Activated naive CD4-positive, alpha-beta T cell (primary cell): ENCODE measurements at places on chromosomes 5 and 9.

DNA sequence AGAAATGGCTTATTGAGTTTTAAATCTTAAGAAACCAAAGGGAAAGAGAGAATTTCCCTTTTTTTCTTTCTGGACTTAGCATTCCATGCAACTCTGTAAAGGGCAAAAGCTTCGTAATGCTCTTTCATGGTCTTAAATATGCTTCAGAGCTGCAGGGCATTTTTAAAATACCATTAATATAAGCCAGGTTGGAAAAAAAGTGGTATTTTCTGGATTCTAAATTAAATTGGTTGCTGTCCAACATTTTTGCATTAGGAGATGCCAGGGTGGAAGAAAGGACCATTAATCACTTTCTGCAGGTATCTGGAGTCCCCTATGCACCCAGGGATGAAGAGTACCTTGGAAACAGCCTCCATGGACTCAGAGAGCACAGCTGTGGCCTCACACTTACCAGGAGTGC is 215.1 kb upstream of the DAPK1 start:
- DNase-seq: no peak

- DNase-seq: no peak
Measured at GRCh38 chr9:28014212-28014611, 440.9 kb upstream of the C9orf72 start.

DNA sequence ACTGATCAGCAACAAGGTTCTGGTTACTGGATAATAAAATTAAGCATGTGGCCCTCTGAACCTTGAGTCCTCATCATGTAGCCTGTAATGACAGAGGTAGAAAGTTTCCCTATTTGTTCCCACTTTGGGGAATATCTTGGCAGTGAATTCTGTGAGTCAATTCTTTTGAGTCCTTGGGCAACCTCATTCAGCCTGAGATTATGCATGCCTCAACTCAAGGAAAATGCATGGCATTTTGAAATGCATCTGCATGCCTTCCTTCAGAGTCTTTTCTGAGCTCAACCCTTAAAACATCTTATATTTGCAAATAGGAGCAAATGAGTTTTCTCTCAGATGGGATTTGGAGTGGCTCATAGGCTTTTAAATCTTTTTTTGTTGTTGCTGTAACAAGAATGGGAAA is 218.1 kb upstream of the CD180 start:
- no peak for DNase-seq

DNA sequence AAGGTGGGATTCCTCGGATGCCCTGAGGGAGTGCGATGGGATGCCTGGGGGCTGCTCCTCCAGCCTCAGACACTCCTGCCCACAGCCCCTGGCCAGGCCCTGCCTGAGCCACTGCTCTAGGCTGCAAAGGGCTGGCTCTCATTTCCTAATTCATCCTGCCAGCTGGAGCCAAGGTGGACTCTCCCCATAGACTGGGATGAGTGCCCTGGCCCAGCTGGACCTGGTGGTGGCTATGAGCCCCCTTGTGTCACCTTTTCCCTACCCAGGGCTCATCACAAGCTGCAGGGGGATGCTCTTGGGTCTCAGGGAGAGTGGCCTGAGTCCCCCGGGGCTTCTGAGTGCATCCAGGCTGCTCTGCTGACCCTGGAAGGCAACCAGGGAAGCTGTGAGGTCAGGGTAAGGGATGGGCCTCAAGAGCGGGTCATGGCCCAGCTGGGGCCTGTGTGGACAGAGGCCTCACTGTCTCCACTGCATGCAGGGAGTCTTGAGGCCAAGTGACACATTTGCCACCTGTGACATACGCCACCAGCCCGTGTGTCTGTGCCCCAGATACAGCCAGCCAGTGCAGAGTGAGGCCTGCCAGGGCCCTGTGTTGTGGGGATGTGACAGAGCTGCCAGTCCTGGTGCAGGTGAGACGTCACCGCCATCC is 102.7 kb upstream of the IER5L start:
- DNase-seq: no peak

DNA sequence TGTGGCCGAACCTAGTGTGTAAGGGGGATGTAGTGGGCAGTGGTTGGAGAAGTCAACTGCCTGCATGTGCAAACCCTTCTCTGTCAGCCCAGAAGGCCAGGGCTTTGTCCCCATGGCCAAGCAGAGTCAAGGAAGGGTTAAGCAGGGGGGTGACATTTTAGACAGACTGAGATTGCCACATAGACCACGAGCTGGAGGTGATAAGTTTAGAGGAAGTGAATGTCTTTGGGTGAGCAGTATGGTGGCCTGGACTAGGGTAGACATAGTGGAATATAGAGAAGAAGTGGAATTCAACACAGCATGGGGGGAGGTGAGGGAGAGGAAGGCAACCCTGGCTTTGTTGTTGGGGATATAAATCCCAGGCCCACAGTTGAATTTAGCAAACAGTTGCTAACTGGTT is 38.7 kb upstream of the CDKN2AIPNL start:
- DNase-seq: no peak

GRCh38 chr5:14245132-14245925 is 102.2 kb downstream of the TRIO start:
- no peak for DNase-seq

GRCh38 chr9:69683927-69684326 is 11.8 kb upstream of the APBA1 start:
- no peak for DNase-seq

- no peak for DNase-seq
Measured at GRCh38 chr5:17217493-17218352, at the start of gene BASP1. Gene BASP1, plus strand, starts transcription at chr5:17217631. Its CDS starts 57,586 bp downstream, at chr5:17275217.

GRCh38 chr5:28301712-28302111 is 1263.3 kb upstream of the CDH9 start:
- DNase-seq: no peak

DNA sequence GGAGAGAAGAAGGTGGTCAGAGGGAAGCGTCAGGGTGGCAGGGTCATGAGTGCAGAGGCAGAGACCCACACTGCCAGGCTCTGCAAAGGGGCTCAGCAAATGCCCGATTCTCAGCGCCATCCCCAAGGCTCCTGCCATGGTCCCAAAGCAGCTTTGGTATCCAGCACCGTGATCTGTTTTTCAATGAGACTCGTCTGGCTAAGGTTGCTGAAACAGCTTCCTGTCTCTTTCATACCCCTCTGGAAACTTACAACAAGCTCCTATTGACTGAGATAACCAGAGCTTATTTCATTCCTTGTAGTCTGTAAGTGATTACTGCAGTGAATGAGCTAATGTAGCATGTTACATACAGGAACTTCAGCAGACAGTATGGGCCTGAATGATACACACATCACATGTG is 568.6 kb upstream of the DAP start:
- no peak for DNase-seq

GRCh38 chr9:126504977-126505455 is 108.7 kb upstream of the LMX1B start:
- no peak for DNase-seq

DNA sequence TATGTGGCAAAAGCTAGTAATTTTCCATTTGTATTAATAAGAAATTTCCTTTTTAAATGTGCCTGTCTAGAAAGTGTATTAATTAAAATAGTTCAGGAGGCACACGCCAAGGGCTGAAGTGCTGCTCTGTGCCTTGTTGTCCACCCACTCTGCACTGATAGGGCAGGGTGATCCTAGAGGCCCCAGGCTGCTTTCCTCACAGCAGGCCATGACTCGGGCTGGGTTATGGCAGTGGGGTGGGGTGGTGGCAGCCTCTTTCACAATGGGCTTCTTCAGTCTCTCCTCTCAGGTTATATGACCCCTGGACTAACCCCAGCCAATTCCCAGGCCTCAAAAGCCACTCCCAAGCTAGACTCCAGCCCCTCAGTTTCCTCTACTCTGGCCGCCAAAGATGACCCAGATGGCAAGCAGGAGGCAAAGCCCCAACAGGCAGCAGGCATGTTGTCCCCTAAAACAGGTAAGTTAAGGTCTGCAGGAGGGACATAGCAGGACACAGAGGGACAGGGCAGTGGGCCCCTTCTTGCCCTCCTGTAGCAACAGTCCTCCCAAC is 19.5 kb downstream of the CD74 start:
- DNase-seq: no peak

GRCh38 chr9:125258832-125259534 is 2.6 kb upstream of the GAPVD1 start:
- DNase-seq: no peak

GRCh38 chr9:127153501-127153900 is 31.1 kb upstream of the ANGPTL2 start:
- DNase-seq: no peak

DNA sequence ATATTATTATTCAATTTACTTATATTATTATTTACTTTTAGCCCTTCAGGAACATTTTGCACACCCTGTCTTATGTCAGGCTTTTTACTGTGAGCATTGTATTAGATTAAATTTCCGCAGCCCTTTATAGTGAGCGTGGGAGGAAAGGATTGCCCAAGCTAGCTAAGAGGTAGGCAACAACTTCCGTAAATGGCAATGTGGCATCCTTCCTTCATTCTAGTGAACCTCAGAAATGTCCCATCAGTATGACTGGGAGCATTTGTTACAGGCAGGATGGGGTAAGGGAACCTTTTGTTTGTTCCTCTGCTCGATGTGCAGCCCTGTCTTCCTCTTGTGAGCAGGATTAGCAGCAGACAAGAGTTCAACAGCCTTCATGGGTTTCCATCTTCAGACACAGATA is 6.2 kb upstream of the CD180 start:
- no peak for DNase-seq

DNA sequence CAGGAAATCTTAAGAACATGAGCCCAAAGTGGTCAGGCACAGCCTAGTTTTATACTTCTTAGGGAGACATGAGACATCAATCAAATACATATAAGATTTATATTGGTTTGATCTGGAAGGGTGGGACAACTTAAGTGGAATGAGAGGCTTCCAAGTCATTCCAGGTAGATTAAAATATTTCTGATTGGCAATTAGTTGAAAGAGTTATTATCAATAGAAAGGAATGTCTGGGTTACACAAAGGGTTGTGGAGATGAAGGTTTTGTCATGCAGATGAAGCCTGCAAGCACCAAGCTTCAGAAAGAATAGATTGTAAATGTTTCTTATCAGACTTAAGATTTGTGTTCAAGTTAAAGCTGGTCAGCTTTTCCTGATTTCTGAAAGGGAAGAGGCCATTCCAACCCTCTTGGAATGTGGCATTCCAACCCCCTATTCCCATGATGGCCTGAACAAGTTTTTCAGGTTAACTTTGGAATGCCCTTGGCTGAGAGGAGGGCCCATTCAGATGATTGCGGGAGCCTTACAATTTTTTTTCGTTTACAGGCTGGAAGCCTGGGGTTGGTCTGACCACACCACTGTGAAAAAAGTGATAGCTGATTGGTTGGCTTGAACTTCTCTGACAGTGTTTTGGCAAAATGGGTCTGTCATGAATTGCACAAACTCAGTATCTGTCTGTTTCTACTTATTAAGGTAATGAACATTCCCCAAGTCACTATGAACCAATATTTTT is 245.6 kb upstream of the RAI14 start:
- no peak for DNase-seq

GRCh38 chr9:110283751-110284150 is 27.4 kb upstream of the TXN start:
- no peak for DNase-seq

DNA sequence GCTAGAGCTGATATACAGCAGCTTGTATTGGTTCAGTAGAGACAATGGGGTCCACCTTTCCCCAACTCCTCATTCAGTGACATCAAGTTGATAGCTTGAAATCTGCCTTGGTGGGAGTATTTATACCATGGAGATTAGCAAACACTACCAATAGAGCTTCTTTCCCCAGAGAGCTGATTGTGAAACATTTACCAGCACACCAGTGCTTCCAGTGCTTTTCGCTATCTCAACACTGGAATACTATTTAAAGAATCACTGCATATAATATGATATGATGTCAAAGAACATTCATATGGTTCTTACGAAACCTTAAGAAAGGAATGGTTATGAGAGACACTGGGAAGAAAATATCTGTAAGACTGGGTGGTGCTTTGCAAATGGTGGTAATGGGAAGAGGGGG is 21.8 kb upstream of the RNF145 start:
- DNase-seq: no peak

DNA sequence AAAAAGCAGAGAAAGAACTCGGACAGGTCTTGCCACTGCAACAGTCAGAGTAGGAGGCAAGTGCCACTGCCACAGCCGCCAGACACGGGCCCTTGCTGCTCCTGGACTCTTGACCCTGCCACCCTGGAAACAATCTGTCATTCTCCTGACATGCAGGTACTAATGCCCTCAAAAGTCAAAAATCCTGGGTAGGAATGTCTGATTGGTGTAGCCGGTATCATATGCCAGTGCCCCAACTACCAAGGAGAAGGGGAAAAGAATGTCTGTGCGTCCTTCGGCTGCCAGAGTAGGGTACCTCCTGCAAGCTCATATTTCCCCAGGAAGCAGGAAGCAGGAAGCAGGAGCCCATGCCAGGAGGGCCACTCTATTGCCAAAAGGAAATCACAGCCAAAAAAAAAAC is 30.5 kb upstream of the F2RL1 start:
- DNase-seq: no peak

- DNase-seq: no peak
Measured at GRCh38 chr5:95859661-95860060, 37.1 kb upstream of the GLRX start.

GRCh38 chr9:27348785-27349697 is 52.1 kb upstream of the EQTN start:
- DNase-seq: no peak

GRCh38 chr9:127204771-127205470 is 59.7 kb upstream of the GARNL3 start:
- DNase-seq: no peak

GRCh38 chr5:61461417-61461816 is 129.4 kb downstream of the ZSWIM6 start:
- DNase-seq: no peak

- no peak for DNase-seq
Measured at GRCh38 chr5:43959144-43959543, 356.2 kb downstream of the NNT start.

GRCh38 chr9:93675336-93676150 is 99.2 kb downstream of the PHF2 start:
- DNase-seq: no peak

DNA sequence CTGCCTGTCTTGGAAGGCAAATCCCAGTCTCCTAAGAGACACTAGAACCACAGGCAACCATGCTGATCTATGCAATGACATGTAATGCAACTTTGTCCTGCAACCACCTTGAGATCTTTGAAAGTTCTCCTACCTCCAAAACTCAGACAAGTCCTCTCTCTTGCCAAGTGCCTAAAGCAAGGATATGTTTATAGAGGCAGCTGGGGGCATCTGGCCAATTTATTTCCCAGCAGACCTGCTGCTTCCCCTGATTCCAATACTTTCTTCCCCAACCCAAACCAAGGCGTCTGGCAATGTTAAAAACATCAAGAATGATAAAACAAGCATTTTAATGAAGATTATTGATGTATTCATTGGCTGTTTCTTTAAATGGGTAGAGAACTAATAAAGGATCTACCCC is 138.4 kb downstream of the DOCK8 start:
- DNase-seq: no peak

DNA sequence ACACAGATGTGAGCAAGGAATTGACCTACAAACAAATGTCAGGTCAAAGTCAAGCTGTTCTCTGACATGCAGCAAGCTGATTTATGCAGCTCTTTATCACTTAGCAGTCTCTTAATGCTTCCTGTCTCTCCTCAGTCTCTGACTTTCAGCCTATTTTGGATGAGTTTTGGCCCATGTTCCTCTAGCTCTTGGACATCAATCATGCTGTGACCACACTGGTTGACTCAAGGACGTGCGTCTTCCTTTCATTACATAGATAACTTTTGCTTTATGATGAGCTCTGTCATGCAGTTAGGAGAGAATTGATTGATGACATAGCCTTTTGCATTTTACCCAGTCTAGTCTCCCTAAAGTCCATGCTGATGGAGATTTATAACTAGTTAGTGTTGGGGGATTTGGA is 9.4 kb upstream of the REEP5 start:
- DNase-seq: no peak

GRCh38 chr9:71853084-71853483 is 57.9 kb downstream of the ABHD17B start:
- no peak for DNase-seq
